ENCODE measurements at places on chromosomes 1 and 21.
A peak's percentile ranks its signal among the peaks of the same experiment; 100 is the strongest.

GRCh38 chr21:31347435-31348032 lies 3.5 kb upstream of the TIAM1 start:
- DNase-seq: no peak

GRCh38 chr21:35027563-35028450 lies 21.3 kb downstream of the RUNX1 start:
- no peak for DNase-seq

DNA sequence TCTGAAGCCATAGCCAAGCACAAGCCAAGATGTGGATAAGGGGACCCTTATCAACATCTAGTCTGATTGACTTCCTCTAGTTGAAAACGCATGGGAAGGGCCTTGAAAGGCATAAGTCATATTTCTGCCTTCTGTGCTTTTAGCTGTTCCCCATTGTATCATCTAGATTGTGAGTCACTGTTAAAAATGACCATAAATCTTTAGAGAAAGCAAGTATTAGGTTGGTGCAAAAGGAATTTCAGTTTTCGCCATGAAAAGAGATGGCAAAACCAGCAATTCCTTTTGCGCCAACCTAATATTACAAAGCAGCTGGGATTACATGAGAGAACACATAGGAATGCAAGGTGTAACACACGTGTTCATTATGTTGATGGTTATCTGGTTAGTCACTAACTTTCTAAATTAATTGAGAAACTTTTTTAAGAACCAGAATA lies 63.6 kb downstream of the CLIC6 start:
- no peak for DNase-seq

GRCh38 chr1:153515504-153516394 lies 20.0 kb downstream of the S100A6 start:
- no peak for DNase-seq

DNA sequence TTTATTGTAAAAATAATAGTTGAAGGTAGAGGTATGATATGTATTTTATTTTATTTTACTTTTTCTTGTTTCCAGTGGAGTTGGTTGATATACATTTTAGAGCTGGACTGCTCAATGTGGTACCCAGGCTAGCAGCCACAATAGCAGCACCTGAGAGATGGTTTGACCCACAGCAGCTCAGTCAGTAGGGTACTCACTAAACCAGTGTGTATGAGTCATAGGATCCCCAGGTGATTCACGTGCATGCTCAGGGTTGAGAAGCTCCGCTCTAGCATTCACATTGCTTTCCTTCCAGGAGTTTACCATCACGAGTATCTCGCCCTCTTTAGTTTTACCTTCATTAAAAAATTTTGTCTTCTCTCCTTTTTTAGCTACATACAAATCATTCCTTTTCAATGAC lies 96.0 kb upstream of the PAXBP1 start:
- DNase-seq: no peak

- DNase-seq: no peak
Measured at GRCh38 chr1:1272341-1273208, 1.1 kb downstream of the UBE2J2 start.

GRCh38 chr1:205521686-205522085 lies 17.2 kb downstream of the CDK18 start:
- no peak for DNase-seq

GRCh38 chr21:46214478-46215340 lies 13.9 kb downstream of the LSS start:
- no peak for DNase-seq

DNA sequence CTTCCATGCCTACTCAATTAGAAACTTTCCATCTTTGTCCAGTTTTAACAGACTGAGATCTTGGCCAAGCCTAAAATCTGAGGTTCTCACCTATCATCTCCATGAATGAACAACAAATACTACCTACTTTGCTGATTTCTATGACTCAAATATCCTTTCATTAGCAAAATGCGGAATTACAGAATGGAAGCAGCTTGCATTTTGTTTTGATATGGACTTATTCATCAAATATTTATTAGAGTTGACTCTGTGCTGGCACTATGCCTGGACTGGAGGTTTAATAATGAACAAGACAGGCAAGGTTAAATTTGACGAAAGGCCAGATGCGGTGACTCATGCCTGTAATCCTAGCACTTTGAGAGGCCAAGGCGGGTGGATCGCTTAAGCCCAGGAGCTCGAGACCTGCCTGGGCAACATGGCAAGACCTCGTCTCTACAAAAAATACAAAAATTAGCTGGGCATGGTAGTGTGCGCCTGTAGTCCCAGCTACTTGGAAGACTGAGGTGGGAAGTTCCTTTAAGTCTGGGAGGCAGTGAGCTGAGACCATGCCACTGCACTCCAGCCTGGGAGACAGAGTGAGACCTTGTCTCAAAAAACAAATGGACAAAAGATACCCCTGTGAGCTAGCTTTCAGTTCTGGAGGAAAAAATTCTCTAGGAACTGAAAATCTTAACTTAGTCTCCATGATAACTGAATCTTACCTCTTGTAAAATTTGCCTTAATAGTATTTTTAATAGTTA lies 29.4 kb upstream of the SOD1 start:
- DNase-seq: no peak

GRCh38 chr21:35599164-35599563 lies 461.2 kb downstream of the SETD4 start:
- DNase-seq: no peak

- DNase-seq: peak; percentile 22
Measured at GRCh38 chr1:201480231-201481003, 11.4 kb upstream of the PHLDA3 start.

GRCh38 chr1:229011022-229011421 lies 259.9 kb upstream of the RAB4A start:
- DNase-seq: no peak

GRCh38 chr1:197173571-197174507 lies 27.4 kb upstream of the ASPM start:
- no peak for DNase-seq

GRCh38 chr1:160251011-160251410 lies 11.3 kb downstream of the DCAF8 start:
- DNase-seq: no peak

DNA sequence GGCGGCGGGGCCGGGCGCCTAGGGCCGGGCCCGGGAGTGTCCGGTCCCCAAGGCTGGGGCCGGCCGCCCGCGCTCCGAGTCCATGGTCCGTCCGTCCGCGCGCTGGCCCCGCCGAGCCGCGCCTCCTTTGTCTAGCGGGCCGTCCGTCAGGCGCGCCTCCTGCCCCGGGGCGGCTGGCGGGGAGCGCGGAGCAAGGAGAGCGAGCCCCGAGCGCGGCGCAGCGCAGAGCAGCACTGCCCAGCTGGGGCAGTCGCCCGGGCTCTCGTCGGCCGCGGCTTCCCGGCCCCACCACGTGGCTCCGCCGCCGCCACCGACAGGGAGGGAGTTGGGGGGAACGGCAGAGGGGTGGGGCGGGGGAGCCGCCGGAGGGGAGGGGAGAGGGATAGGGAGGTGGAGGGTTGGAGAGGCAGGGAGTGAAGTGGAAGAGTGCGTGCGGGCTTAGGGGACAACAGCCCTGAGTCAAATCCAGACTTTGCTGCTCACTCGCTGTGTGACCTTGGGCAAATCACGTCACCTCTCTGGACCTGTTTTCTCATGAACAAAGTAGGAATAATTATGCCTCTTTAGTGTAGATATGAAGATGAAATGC lies at the start of gene NKAIN1:
TSS of gene NKAIN1 (minus strand) at position 235 of the 589 bp plus-strand sequence. CDS start 340 bp downstream, outside the sequence.
- DNase-seq: no peak

- no peak for DNase-seq
Measured at GRCh38 chr1:21647431-21648351, 21.5 kb downstream of the RAP1GAP start.

GRCh38 chr1:6918186-6918924 lies 133.1 kb downstream of the CAMTA1 start:
- no peak for DNase-seq

GRCh38 chr1:12591267-12591938 lies 26.6 kb downstream of the DHRS3 start:
- no peak for DNase-seq

GRCh38 chr1:39266269-39266668 lies 61.8 kb downstream of the MACF1 start:
- no peak for DNase-seq

GRCh38 chr1:42000766-42001165 lies 82.0 kb upstream of the HIVEP3 start:
- no peak for DNase-seq

GRCh38 chr1:223067914-223068313 lies 75.1 kb downstream of the TLR5 start:
- no peak for DNase-seq

GRCh38 chr1:169892927-169893644 lies 610 bp downstream of the SCYL3 start:
- DNase-seq: no peak

DNA sequence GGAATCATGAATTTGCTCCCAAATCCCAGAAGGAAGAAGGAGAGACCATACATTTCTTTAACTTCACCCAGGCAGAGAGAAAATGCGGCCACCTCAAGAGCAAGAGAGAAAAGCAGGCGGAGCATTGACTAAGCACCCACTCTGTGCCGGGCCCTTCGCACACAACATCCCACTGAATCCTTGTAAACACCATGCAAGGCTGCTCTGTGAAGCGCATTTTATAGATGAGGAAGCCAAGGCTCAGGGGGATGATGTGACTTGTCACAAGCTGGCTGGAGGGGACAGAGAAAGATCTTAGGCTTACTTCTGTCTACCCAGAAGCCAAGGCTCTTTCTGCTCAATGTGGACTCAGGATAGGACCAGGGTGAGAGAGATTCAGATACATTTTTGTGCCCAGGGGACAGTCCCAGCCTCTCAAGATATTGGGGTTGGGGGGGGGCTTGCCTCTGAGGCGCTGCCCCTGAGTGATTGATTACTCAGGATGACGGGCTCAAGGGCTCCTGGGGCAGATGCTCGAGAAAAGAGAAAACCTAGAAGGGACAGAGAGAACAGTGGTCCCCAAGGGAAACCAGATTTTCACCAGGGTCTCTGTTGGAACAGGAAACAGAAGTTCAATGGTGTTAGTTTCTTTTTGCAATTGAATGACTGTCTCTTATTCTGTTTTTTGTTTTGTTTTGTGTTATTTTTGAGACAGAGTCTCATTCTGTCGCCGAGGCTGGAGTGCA lies 19.5 kb downstream of the PADI2 start:
- no peak for DNase-seq
